GDM1 (cell line): ENCODE measurements at places on chromosomes 12 and 14.
A peak's percentile ranks its signal among the peaks of the same experiment; 100 is the strongest.

- no peak for DNase-seq
Observed at GRCh38 chr12:85466890-85467289, 186.9 kb downstream of the ALX1 start.

GRCh38 chr12:104216521-104216924 lies 944 bp downstream of the TXNRD1 start:
- DNase-seq = no peak

GRCh38 chr12:52826611-52827498 lies 7.3 kb downstream of the KRT79 start:
- no peak for DNase-seq

GRCh38 chr14:86072116-86072894 lies 542.4 kb downstream of the FLRT2 start:
- DNase-seq = peak; percentile 53

GRCh38 chr12:56120158-56120846 lies 2.2 kb downstream of the ZC3H10 start:
- no peak for DNase-seq

DNA sequence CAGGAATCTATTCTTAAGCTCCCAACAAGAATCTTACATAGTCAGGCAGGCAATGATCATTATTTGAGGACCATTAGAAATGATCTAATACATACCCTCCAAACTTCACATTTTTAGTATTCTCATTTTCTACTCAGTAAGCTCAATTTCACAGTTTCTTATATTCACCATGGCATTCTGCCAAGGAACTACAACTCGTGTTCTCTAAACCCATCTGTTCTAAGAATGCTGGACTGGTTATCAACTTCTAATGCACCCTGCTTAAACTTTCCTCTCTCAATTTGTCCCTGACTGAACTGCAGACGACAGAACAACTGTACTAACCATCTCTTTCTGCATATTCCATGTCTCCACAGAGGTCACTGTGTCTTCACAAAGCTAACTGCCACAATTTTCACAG lies 58.6 kb downstream of the GXYLT1 start:
- no peak for DNase-seq

- no peak for DNase-seq
Observed at GRCh38 chr14:33676135-33676566, 274.7 kb downstream of the EGLN3 start.

GRCh38 chr12:24661657-24662096 lies 287.2 kb downstream of the BCAT1 start:
- no peak for DNase-seq
